ENCODE measurements at places on chromosomes 13 and 19. TPM values are rescaled to one million over a fixed set of nuclear protein-coding genes. Genes with fewer than 3 reads are reported as not detected.

PLIN3 gene
- 21.6 TPM for polyA plus RNA-seq

DNA sequence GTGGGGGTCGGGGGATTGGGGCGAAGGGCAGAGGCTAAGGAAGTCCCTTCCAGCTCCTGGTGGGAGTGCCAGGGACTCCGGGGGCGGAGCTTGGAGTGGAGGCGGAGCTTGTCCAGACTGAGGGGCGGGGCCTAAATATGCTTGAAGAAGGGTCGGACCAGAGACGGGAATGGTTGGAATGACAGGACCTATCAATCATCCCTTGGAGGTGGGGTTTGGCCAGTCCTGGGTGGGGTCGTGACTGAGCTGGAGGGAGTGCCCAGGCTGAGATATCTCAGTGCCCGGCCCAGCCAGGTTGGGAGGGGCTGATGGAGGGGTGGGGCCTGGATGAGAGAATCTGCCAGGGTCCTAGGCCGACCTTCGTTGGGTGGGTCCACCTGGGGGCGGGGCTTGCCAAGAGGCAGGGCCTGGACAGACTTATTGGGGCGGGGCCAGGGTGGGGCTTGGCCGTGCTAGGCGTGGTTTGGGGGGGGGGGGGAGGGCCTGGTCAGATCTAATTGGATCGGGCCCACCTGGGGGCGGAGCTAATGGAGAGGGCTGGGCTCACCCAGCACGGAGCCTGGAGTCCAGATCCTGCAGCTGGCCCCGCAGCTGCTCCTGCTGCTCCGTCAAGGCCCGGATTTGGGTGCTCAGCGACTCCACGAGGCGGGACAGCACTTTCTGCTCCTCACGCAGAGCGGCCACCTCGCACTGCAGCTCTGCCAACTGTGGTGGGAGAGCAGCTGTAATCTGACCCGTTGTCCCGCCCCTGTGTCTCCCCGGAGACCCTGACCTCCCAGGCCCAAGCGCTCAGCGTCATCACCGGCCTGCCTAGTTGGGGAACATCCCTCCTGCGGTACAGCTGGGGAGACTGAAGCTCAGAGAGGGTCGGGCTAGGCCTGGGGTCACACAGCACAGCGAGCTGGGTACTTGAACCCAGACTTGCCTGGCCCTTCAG lies 2.6 kb upstream of the WIZ start:
- no peak overlapping the region for H3K4me3 ChIP-seq
- no peak for DNase-seq
- H3K36me3 ChIP-seq: peaks cover 29% of the 10 kb centered on the region
- no peak overlapping the region for H3K27ac ChIP-seq
- H3K4me1 ChIP-seq: peaks cover 12% of the 10 kb centered on the region

DNA sequence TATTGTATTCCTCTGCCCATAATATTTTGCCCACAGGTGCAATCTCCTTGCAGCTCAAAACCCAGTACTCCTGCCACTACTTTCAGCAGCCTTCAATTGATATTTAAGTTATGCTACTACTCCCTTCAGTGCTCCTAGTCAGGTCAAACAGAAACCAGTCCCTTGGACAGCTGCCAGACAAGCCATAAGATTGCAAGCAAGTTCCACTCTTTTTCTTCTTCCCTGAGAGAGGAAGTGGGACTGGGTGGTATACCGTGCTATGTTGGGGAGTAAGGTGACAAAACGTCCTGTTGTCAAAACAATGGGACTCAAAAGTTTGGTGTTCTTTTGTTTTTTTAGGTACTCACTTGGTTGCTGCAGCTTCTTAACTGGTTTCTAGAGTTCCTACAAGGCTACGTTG lies 63.1 kb upstream of the FRY start:
- H3K27ac ChIP-seq: no peak overlapping the region
- no peak for DNase-seq
- no peaks in the 10 kb centered on the region for H3K27me3 ChIP-seq
- no peak overlapping the region for H3K4me3 ChIP-seq
- H3K36me3 ChIP-seq: no peaks in the 10 kb centered on the region

GRCh38 chr13:95714142-95714832 lies 37.3 kb downstream of the DNAJC3 start:
- no peak overlapping the region for H3K4me3 ChIP-seq
- no peak for DNase-seq
- no peak overlapping the region for H3K27ac ChIP-seq
- no peaks in the 10 kb centered on the region for H3K4me1 ChIP-seq
- no peaks in the 10 kb centered on the region for H3K27me3 ChIP-seq

DNA sequence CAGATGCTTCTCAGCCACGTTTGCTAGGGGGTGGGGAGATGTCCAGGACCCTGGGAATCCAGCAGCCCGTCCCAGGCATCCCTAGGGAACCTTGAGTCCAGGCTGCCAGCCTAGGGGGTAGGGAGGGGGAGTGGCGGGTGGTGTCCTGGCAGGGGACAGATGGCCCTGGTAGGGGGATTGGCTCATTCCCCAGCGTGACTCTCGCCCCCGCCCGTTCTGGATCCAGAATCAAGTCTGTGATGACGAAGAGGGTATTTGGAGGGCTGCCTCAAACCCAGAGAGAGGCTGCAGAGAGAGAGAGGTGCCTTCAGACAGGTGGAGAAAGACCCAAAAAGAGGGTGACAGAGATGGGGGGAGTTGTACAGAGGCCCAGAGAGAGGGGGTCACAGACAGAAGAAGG lies 4.1 kb downstream of the SLC17A7 start:
- H3K4me1 ChIP-seq: peaks cover 15% of the 10 kb centered on the region
- H3K27me3 ChIP-seq: peaks cover 79% of the 10 kb centered on the region
- H3K36me3 ChIP-seq: no peaks in the 10 kb centered on the region
- H3K4me3 ChIP-seq: no peak overlapping the region
- no peak for DNase-seq

TNNI3 gene
- polyA plus RNA-seq: not detected

Measured in CD8-positive, alpha-beta memory T cell (primary cell).